ENCODE measurements at places on chromosomes 1 and 21.

GRCh38 chr21:32604464-32604863 is 7.7 kb downstream of the CFAP298 start:
- DNase-seq, result no peak

DNA sequence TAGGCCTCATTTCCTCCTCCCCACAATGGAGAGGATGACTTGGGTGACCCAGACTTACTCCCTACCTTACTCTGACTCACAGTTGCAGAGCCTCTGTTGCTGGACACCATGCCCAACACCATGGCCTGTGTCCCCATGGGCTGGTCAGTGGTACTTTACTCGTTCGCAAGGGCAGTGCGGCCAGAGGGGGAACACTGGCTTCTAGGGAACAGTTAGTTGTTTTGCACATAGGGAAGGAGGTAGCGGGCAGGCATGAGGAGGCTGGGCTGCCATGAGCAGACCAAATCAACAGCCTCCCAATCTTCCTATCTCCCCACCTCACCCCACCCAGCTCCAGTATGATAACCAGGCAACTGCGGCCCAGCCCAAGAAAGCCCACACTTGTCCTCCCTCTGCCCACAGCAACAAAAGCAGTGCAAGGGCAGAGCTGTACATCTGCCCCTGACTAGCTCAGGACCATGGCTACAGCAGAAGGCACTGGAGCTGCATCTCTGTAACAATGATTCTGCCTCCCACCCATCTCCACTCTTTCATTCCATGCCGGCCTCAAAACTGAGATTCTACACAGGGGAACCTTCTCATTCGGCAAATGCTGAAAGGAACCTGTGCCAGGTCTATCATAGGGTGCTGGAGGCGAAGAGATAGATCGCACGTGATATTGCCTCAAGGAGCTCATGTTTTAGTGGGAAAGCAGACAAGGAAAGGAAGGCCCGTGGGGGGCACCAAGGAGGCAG is 18.6 kb downstream of the TAL1 start:
- no peak for DNase-seq

DNA sequence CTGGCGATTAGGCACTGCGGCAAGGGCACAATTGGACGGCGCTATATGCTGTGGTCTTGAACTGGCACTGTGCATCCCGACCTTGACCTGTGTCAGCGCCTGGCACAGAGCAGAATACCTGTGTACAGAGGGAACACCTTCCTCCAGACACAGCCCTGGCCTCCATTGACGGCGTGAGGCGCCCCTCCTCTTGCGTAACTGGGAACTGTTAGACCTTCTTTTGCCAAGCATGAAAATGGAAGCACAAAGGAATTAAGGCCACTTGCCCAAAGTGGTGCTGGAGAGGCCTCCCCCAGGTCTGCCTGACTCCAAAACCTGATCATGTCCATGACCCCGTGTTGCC is 6.8 kb upstream of the AGTRAP start:
- DNase-seq, result no peak

DNA sequence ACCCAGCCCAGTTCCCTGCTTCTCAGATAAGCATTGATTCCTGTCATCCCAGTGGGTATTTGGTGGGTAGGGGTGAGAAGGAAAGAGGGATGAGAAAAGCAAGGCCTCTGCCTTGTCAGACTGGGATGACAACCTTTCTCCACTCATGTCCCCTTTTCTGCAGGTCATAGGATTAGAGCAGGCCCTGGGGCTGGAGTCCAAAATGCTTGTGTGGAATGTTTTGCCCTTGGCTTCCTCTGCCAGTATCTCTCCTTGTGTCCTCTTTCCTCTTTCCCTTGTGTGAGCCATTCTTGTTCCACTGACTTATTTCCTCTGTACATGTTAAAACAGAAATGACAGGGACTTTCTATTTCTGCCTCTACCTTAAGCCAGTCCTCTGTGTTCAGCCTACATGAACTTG is 4.1 kb downstream of the ATP2B4 start:
- no peak for DNase-seq

GRCh38 chr1:43035821-43036741 is 77.4 kb upstream of the SLC2A1 start:
- no peak for DNase-seq

DNA sequence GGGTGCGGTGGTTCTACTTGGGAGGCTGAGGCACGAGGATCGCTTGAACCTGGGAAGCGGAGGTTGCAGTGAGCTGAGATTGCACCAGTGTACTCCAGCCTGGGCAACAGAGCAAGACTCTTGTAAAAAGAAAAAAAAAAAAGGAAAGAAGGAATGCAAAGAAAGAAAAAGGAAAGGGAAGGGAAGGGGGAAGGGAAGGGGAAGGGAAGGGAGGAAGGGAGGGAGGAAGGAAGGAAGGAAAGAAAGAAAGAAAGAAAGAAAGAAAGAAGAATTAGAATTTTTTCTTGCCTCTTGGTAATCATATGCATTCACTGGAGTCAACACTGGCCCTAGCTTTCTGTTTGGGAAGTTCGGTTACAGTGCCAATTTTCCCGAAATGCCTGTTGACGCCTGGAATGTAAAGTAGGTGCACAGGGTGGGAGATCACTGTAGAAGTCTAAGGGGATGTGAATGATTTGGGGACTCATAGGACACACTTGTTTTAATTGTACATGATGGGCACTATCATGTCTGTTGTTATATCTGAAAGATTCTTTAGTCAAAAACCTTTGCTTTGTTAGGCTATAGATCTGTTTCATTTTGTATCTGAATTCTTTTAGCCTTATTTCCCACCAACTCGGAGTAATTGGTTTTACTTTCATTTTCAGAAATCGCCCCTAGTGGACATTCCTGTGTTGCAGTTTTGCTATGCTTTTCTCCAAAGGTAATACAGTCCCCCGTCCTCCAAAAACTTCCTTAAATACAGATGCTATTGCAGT is 59.8 kb upstream of the MORC3 start:
- DNase-seq, result no peak

- no peak for DNase-seq
Observed at GRCh38 chr1:224668984-224669383, 52.9 kb downstream of the CNIH3 start.

DNA sequence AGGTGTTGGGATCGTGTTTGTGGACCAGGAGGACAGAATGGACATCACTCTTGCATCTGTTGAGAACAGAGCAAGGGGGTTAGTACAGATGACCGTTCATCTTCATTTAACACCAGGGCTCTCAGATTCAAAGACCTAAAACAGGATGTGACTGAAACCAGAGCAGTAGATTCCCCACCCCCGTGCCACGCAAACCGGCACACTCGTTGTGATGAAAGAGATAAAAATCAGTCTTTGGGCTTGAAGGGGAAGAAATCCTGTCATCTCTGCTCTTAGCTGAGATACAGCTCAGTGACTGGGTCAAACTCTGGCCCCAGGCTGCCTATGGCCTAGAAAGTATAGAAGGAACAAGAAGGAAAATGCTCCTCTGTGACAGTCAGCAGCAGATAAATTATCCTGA is 146.2 kb upstream of the KRTAP19-8 start:
- no peak for DNase-seq

GRCh38 chr21:45836268-45836655 is 145.3 kb upstream of the COL6A1 start:
- no peak for DNase-seq

DNA sequence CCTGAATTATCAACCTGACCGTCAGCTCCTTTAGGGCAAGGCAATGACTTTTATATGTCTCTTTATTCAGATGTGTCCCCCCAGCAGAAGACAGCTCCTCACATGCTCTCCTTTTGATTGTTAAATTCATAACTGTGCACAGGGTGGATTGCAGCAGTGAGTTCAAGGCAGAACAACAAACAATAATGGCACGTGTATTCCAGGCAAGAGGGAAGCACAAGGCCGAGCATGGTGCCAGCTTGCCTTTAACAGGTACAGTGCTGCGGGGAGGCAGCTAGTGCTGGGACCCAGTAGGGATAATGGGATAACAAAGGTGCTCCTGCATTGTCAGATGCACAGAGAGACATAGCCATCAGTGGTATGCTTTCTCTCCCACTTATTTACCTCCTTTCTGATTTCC is 248.4 kb downstream of the RHOU start:
- DNase-seq, result no peak

DNA sequence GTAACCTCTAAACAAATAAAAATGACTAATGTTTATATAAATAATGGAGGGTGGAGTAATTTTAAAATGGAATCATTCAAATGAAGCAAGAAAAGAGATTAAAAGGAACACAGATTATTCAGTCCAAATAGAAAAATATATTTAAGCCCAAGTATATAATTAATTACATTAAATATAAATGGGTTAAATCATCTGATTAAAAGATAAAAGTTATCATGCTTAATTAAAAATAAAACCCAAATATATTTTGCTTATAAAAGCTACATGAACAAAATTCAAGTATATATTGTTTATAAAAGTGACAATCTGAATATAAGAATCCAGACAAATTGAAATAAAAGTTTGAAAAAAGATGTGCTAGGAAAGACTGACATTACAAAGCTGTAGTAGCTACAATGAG is 63.9 kb upstream of the ACTRT2 start:
- no peak for DNase-seq

- no peak for DNase-seq
Observed at GRCh38 chr1:198754670-198755069, 115.8 kb downstream of the PTPRC start.

- no peak for DNase-seq
Observed at GRCh38 chr1:61362351-61362750, 280.0 kb downstream of the NFIA start.

DNA sequence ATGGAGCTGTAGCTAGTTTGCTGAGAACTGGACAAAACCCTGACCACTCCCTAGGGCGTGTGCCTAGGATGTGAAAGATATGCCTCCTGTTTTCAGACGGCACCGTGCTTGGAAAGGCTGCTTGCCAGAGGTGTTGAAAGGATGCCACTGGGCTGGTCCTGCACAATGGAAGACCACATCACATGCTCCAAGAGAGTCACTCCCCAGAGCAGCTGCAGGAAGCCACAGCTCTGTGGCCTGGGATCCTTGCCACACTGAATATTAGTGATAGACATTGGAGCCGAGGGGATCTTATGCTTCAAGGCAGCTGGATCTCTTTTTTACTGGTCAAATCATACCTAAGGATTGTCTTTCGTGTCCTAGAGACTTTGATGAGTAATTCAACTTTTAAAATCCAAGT is 6.6 kb upstream of the APP start:
- DNase-seq, result no peak
